Stimulated activated CD4-positive, alpha-beta T cell treated with anti-CD3 and anti-CD28 coated beads, Interleukin-2, amount 100 ng/mL, for 48 hours (primary cell): ENCODE measurements at places on chromosomes 6 and 20.

GRCh38 chr6:132830334-132830751 is 16.0 kb downstream of the RPS12 start:
- DNase-seq = no peak

DNA sequence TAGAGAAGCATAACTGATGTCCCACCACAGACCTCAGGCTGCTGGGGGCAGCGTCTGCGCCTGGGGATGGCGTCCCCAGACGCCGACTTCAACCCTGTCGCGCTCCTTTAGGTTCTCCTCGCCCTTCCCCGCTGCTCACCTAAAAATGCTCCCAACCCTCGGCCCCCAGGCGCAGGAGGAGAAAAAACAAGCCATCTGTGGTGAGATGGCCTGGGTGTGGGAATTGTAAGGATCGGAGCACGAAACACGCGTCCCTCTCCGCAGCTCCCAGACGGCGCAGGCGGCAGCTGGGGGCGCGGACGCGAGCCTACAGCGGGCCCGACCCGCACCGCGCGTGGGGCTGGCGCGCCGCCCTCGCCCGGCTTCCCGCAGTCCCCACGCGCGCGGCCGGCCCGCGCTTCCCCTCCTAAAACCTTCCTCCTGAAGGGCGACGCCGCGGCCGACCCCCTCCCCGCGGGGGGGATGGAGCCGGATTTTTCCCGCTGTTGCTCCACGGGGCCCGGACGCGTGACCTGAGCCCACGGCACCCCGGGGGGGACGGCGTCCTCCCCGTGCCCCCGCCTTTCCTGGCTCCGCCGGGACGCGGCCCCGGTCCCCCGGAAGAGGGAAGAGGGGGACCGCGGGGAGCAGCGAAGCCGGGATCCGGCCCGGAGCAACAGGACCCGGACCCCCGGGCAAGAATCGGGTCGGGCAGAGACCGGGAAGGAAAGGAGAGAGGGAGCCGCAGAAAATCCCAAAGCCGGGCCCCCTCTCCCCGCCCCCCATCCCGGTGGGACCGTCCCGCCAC is 611 bp downstream of the EPB41L2 start:
- DNase-seq = peak; percentile 9

DNA sequence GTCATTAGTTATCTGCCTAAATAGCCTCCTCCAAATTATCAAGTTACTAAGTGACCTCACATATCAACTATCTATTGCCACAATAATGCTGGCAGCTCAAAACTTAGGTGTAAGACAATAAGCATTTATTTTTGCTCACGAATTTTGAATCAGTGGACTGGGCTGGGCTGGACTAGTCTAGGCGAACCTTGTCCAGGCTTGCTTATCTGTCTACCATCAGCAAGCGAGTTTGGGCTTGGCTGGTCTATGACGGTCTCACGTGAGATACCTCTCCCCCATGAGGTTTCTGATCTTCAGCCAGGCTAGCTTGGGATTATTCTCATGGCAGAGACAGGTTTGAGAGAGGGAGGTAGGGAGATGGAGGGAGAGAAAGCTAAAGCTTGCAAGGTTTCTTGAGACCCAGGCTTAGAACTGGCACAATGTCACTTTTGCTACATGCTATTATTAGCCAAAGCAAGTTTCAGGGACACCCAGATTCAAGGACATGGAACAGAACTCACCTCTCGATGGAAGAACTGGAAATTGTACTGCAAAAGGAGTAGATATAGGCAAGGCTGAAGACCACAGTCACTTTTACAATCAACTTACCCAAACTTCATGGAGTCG is 80.9 kb downstream of the WASF1 start:
- no peak for DNase-seq

DNA sequence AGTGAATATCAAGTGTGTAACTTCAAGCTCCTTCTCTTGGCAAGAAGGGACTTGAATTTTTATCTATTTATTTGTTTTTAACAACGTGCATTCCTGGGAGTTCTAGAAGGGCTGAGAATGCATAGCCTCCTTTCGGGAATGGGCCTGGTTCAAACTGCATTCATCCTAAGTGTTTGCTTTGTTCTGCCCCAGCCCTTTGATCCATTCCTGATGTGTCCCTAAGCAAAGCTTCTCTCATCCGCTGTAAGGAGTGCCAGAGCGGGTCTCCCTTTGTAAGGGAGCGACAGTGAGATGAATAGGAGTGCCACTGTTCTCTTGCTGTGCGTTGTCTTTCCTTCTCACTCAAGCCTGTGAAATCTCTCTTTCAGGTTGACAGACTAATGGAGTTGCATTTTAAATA is 61.0 kb upstream of the VSTM2L start:
- no peak for DNase-seq

DNA sequence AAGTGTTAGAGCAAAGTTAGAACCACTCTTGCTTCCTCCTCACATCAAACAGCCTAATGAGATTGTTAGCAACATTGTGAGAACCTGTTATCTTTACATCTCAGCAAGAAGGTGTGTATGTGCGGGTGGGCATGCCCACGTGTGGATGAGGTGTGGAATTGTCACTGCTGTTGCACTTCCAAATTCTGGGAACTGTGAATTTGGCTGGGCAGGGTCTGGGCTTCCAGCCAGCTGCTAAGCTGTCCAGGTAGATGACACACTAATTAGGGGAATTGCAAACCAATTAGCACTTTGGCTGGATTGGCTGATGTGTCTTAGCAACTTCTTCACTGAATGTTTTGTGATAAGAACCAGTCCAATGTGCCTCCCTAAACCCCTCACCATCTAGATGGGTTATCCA is 848.2 kb downstream of the DHX35 start:
- DNase-seq = no peak
